Thyroid gland (tissue), 4 donors: ENCODE measurements at places on chromosomes 7 and 10. TPM values are rescaled to one million over a fixed set of nuclear protein-coding genes. Genes with fewer than 3 reads are reported as not detected.

GRCh38 chr7:31953432-31953831, 116.8 kb downstream of the PDE1C start:
- no peaks in the 10 kb centered on the region for H3K4me1 ChIP-seq
- H3K27ac ChIP-seq: no peak overlapping the region
- H3K36me3 ChIP-seq: no peaks in the 10 kb centered on the region
- no peaks in the 10 kb centered on the region for H3K27me3 ChIP-seq
- no peak overlapping the region for H3K4me3 ChIP-seq
- DNase-seq: no peak

- H3K4me1 ChIP-seq: no peaks in the 10 kb centered on the region
- no peaks in the 10 kb centered on the region for H3K27me3 ChIP-seq
- H3K27ac ChIP-seq: peak overlapping the region; percentile 4
- no peak overlapping the region for H3K4me3 ChIP-seq
Measured at GRCh38 chr7:2811476-2812113, 32.5 kb downstream of the GNA12 start.

The EN2 gene
- 0.29 TPM for total RNA-seq

The CUBN gene
- 19.9 TPM for total RNA-seq

DNA sequence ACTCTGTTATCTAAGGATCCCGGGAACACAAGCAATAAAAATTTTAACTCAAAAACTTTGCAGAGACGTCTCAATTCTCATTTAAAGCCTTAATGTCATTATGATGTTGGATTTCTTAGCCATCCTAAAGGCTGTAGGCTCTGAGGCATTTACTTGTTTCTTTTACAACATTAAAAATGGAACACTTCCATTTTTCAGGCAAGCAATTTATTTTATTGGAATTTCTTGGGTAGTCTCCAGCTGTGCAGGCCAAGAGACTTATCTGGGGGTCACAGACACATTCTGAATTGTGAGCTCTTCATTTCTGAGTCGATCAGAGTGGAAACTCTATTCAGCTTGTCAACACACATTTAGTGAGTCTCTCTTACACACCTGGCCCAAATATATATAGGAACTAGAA, 48.0 kb upstream of the KIF5B start:
- no peak overlapping the region for H3K4me3 ChIP-seq
- H3K27ac ChIP-seq: no peak overlapping the region
- no peaks in the 10 kb centered on the region for H3K27me3 ChIP-seq
- DNase-seq: no peak
- no peaks in the 10 kb centered on the region for H3K36me3 ChIP-seq
- no peaks in the 10 kb centered on the region for H3K4me1 ChIP-seq
